ENCODE measurements at places on chromosomes 16 and 17.
A peak's percentile ranks its signal among the peaks of the same experiment; 100 is the strongest.

DNA sequence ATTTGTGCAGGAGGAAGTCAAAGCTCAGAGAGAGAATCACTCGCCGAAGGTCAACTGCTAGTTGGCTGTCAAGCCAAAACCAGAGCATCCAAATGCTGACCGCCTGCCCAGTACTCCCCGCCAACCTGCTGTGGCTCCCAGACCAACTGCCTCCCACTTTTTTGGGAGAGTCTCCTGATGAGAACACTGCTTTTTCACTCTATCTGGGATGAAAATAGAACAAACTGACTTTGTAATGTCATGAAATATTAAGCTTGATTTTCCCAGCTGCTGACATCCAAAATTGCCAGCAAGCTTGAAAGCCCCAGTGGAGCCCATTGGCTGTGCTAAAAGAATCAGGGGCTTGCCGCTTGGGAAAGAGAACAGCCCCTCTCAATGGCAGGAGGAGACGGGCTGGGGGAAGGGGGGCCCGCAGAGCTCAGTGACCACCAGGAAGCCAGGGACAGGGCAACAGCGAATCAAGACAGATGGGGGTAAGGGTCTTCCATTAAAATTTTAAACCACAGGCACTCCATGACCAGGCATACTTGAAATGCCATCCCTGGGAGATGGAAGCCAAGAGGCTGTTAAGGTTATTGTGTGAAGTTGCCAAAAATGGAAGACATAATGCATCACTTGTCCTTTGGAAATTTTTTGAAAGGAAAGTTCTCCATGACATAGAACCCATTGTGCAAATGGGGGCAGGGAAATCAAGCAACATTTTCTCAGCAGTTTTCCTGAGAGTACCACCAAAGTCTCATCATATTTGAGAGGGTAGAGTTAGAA, 125.7 kb upstream of the CDH5 start:
- DNase-seq, result peak; percentile 68

- peak; percentile 62 for DNase-seq
Measured at GRCh38 chr17:61635913-61636432, 45.0 kb upstream of the NACA2 start.

DNA sequence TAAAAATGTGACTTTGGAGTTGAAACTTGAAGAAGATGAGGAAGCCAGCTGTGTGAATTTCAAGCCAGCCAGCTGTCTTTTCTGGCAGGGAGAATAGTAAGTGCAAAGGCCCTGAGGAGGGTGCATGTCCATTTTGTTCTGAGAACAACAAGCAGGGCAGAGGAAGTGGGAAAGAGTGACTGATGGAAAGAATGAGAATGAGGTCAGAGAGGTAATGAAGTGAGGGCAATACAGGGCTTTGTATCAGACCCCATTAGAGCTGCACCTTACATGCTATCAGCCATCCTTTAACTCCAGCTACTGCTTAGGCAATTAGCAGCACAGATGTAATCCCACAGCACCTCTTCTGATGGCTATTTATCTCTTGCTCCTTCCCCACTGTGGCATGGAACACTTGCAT, 34.2 kb upstream of the ABCA5 start:
- no peak for DNase-seq

DNA sequence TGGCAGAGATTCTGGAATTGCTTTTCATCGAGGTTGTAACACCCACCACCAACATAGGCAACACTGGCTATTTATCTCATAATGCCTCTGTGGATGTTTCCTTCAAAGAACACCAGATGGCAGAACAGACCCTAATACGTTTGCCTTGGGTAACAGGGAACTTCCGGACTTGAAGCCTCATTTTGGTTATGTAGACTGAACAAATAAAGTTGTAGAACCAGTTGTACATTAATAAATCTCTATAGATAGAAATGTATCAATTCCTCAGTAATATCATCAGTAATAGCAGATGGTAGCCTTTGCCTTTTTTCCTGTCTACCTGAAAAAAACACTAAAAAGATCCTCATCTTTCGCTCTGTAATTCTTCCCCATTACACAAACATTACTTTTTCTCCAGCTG, 25.9 kb upstream of the APOH start:
- peak; percentile 83 for DNase-seq

GRCh38 chr17:82883419-82884031, 43.7 kb upstream of the ZNF750 start:
- no peak for DNase-seq

GRCh38 chr16:71724320-71724751, at the start of gene PHLPP2:
Gene PHLPP2 (minus strand): TSS chr16:71724701. CDS start chr16:71714795, 9,906 bp downstream.
- DNase-seq, result no peak

GRCh38 chr17:19539040-19539399, 5.4 kb downstream of the SLC47A1 start:
- no peak for DNase-seq

- no peak for DNase-seq
Measured at GRCh38 chr16:31268891-31269290, 9.1 kb downstream of the ITGAM start.

- no peak for DNase-seq
Measured at GRCh38 chr17:76920364-76921139, 52.3 kb downstream of the MGAT5B start.

DNA sequence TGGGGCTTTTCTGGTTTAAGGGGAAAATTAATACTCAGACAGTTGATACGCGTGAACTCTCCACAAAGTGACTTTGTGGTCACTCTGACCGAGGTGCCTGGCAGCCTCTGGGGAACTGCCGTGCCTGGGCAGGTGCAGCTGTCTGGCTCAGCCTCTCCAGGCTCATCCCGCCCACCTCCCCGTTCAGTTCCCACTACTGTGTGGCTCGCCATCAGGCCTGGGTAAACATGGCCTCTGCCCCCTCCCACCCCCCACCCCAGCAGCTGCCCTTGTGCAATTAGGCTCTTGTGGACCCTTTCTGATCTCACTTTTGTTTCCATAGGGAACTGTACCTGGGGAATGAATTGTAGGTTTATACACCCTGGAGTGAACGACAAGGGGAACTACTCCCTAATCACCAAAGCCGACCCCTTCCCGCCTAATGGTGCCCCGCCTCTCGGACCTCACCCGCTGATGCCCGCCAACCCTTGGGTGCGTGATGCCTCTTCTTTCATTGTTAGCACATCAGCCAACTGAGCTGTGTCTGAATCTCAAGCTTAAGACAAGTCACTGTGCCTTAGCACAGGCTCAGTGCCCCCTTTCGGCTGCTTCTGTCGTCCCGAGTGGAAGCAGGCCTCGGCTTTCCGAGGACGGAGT, 27.8 kb downstream of the ZC3H18 start:
- no peak for DNase-seq

DNA sequence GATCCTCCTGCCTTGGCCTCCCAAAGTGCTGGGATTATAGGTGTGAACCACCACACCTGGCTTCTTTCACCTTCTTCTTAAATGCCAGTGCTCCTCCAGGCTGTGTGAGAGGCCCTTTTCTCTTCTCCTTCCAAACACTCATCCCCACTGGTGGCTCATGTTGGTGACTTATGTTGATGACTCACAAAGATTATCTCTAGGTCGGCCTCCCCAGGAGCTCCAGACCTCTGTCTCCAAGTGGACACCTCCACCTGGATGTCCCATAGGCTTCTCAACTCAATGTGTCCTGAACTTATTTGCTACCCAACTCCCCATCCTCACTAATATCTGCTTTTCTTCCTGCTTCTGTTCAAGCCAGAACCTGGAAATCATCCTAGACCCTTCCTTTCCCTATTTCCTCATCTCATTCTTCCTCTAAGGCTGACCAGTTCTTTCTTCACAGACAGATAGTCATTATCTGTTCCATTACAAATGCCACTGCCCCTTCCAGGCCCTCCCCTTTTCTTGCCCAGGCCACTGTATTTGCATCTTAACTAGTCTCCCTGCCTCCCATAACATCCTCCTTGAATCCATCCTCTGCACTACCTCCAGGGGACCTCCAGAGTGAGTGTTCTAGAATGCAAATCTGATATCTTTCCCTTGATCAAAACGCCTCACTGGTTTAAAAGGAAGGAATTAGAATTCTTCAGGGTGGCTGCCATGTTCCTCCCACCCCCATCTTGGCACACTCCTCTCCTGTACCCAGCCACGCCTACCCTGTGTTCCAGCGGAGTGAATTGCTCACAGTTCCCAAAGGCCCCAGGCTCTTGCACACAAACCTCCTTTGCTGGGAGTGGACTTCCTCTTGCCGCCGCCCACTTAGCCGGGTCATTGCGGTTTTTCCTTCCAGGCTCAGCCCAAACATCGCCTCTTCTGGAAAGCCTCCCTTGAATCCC, 34.8 kb upstream of the FBXO47 start:
- peak; percentile 71 for DNase-seq

- DNase-seq, result no peak
Measured at GRCh38 chr17:5665164-5665563, 80.9 kb upstream of the NLRP1 start.

DNA sequence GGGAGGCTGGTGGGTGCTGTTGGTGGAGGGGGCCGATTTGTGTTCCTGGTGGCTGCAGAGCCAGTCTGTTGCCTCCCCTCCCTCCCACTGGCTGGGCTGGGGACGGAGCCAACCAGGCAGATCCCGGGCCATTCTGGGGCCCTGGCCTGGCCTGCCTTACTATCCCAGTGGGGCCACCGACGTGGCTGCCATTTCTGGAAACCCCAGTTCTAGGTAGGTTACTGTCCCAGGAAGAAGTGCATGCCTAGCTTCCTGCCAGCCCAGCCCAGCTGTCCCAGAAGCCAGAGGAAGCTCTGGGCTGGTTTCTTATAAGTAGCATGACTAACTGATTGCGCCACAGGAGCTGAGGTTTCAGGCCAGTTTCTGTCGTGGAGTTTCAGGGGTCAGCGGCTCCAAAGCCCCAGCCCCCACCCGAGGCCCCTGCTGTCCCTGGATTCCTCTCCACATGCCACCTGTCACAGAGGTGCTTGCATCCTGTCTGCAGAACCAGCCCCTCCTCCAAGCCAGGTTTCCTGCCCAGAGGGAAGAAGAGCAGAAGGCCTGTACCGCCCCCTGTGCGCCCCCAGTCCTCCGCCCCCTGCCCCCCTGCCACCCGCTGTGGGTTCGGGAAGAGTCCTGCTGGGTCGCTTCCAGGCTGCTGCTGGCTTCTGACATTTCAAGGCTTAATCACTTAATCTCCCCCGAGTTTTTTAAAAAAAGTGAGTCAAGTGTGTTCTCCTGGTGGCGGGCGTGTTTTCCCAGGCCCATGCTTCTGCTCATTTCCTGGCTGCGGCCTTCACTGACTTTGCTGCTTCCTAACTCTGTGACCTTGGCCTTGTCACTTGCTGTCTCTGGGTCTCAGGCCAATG, 13.2 kb downstream of the IL4R start:
- DNase-seq, result peak; percentile 92

DNA sequence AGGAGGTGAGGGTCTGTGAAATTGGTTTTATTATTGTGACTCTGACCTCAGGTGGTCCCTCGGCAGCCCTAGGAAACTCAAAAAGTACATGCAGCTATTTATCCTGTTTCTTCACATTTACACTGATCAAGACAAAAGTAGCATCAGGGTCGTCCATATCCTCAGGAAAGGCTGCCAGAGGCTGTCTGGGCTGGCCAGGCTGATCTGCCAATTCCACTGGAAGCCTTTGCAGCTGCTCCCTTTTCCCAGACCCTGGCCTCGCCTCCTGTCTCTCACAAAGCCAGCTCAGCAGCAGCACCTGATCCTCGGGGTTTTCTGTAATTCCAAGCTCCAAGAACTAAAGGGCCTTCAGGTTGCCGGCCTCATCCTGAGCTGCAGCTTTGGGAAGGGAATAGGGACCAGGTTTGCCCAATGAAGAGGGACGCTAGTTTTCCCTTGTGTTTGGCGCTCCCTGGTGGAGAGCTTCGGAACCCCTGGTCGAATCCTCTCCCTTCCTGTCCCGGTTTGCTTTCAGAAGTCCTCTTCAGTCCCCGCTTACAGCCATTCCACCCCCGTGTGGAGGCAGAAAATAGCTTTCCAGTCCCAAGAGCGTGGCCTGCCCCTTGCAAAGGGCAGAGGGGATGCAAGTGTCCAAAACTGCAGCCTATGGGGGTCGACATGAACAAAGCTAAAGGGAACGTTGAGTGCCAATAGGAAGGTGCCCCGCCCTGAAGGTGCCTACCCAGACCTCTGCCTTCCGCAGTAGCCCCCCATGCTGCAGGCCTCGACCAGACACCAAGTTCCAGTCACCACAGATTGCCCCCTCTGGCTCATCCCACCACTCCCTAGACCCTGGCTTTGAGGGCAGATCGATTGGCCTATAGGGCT, 13.4 kb downstream of the MFSD6L start:
- DNase-seq, result peak; percentile 68

- DNase-seq, result no peak
Measured at GRCh38 chr17:7323731-7324437, 5.3 kb downstream of the NEURL4 start.

DNA sequence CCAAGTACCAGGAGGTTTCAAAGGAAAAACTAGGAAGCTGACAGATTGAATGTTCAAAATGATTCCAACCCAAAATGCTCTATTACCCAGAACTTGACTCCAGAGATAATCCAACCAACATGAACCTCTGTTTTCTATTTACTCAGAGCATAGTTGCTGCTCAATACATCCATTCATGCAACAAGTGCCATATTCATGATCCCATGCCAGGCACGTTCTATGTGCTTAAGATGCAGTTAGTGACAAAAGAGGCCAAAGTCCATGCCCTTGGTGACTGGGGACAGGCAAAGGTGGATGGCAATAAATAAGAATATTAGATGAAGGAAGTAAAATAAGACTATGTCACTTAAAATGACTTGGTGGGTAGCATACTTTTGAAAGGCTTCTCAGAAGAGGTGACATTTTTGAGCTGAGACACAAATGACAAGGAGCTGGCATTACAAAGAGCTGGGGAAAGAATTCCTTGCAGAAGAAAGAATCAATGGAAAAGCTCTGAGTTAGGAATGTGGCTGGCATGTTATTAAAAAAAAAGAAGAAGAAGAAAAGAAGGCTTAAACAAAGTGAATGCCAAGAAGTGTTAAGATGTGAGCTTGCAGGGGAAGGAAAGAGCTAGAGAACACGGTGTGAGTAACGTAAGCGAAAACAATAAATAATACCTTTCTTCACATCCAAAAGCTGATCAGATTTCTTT, 34.5 kb downstream of the TOX3 start:
- no peak for DNase-seq

- no peak for DNase-seq
Measured at GRCh38 chr16:22928882-22929435, 115.0 kb downstream of the HS3ST2 start.

GRCh38 chr17:50473901-50474300, 4.8 kb upstream of the RSAD1 start:
- no peak for DNase-seq

GRCh38 chr17:17118399-17118798, 76.1 kb downstream of the MPRIP start:
- no peak for DNase-seq

- no peak for DNase-seq
Measured at GRCh38 chr16:2191446-2191706, 5.0 kb downstream of the CASKIN1 start.

- peak; percentile 16 for DNase-seq
Measured at GRCh38 chr17:57604771-57605674, 140.1 kb downstream of the CCDC182 start.

GRCh38 chr17:65228287-65228686, 91.1 kb downstream of the RGS9 start:
- DNase-seq, result no peak

GRCh38 chr17:915538-916201, 63.9 kb downstream of the NXN start:
- peak; percentile 83 for DNase-seq

- peak; percentile 67 for DNase-seq
Measured at GRCh38 chr17:50882851-50883250, 16.7 kb upstream of the TOB1 start.

- no peak for DNase-seq
Measured at GRCh38 chr16:2213817-2214718, 572 bp downstream of the PGP start.

All from fibroblast of upper back skin (primary cell).